ENCODE measurements at places on chromosomes 4 and X.
A peak's percentile ranks its signal among the peaks of the same experiment; 100 is the strongest.

DNA sequence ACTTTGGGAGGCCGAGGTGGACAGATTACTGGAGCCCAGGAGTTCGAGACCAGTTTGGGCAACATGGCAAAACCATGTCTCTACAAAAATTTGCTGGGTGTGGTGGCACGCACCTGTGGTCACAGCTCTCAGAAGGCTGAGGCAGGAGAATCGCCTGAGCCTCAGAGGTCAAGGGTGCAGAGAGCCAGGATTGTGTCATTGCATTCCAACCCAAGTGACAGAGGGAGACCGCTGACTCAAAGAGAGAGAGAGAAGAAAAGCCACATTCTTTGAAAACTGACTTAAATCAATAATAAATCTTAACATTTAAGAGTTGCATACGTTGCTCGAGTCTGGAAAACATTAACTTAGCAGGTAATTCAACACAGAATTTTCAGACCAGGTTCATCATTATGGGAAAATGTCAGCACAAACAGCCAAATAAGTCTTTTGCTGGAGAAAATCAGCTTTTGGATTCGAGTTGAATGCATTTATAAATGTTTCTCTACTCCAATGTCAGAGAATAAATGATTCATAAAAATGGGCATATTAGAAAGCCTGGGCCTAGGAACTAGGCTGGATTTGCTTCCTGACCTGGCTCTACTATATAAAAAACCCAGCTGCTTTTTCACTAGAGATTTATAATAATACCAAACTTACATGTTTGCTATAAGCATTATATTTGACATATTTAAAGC is 68.3 kb upstream of the RBPJ start:
- DNase-seq, result no peak

DNA sequence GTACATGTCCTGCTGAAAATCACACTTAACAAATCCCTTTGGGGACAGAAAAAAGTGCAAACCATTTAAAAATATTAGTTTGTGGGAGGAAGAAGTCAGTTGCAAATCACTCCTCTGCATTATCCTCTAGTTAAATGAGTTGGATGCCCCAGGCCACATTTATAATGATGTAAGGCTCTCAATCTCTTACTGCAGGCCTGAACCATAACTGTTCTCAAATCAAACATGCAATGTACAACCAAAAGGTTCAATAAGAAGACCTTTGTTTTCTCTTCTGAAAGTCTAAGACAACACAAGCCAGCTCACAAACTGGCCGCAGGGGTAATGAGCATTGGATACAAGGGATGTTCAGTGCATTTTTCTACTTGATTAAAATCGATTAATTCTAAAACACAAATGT is 39.7 kb downstream of the IGFBP7 start:
- DNase-seq, result no peak

DNA sequence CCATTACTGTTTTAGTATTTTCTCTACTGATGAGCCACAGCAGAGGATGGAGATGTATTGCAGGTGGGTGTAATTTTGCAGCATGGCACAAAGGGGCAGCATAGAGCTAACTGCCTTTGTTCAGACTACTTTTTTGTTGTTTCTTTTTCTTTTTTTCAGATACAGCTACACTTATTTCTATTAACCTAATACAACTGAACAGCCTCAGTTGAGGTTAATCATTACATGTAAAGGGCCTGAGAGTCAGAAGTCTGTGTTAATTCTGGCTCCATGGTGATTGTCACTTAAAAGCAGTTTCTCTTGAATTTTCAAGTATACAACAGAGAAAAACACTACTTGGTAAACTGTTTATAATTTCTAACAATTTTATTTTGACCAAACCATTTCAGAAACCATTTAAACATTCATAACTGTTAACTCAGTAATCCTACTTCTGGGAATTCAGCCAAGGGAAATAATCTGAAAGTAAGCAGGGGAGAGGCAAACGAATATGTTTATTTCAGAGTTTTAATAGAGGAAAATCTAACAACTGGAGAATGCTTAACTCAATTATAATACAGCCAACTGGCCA is 13.9 kb upstream of the PPEF2 start:
- peak; percentile 2 for DNase-seq

GRCh38 chr4:189765736-189766135 is 174.9 kb upstream of the FRG1 start:
- DNase-seq, result no peak

GRCh38 chrX:115906881-115907280 is 263.7 kb upstream of the AGTR2 start:
- DNase-seq, result no peak

GRCh38 chr4:94583914-94584641 is 132.3 kb downstream of the PDLIM5 start:
- DNase-seq, result no peak

- DNase-seq, result no peak
Observed at GRCh38 chrX:115337491-115338144, 48.1 kb downstream of the LUZP4 start.

- DNase-seq, result no peak
Observed at GRCh38 chr4:101025755-101026154, 321.6 kb downstream of the PPP3CA start.

DNA sequence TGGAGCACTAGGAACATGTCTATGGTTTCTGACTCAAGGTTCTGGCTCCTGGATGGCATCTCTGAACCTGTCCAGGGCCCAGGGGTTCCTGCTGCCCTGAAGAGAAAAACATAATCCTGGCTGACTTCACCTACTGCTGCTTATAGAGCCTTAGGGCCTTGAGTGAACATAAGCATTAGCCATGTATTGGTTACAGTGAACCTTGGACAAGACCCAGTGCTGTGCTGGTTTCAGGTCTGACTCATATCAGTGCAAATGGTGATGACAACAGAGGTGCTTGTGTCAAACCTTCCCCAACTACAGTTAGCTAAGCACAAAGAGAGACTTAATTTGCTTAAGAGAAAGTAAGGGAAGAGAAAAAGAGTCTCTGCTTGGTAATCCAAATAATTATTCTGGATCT is 1047.2 kb downstream of the GLUD2 start:
- peak; percentile 0 for DNase-seq

- DNase-seq, result no peak
Observed at GRCh38 chrX:9593756-9594155, 128.9 kb downstream of the TBL1X start.

Measured in HS-5 (cell line).